ENCODE measurements at places on chromosomes 5 and 9.

DNA sequence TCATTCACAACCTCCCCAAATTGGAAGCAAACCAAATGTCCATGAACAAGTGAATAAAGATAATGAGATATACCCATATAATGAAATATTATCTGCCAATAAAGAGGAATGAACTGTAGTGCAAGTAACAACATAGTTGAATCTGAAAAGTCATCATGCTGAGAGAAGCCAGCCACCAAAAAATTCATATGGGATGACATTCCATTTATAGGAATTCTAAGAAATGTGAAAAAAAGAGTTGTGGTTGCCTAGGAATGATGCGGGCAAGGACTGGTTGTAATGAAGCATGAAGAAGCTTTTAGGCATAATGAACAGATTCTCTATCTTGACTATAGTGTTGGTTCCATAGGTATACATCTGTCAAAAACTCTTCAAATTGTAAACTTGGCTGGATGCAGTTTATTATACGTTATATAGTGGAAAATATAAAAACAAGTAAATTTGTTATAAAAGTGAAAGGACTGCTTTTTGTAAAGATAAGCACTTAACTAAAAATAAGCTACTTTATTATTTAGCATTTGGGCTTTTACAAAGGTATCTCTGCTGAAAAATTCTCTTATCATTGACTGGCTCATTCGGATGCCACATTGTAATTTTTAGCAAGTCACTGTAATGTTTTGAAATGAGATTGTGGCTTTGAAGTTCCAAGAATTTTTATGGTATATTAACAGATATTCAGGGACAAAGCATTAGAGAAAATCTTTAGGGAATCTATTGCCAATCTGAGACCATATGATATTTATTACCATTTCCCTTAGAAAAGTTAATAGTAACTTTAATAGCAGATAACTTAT is 21.2 kb upstream of the TTC23L start:
- no peak for DNase-seq

- no peak for DNase-seq
Measured at GRCh38 chr5:109316634-109317033, 93.1 kb downstream of the PJA2 start.

DNA sequence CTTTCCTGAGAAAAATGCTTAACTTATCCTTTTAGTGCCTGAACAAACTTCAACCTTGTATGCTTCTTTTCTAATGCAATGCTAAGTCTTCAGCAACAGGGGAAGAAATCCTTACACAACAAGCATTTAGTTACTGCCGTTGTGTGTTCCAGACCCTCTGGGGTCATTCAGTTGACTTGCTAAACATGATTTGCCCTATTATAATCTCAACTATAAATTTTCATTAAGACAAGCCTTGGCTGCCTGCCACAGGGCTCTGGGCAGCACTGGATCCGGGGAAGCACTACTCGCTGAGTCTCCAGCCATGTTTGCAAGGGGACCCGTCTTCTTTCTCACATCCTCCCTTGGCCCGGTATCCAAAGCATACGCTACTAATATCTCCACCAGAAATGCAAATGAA is 58.1 kb downstream of the PTCH1 start:
- no peak for DNase-seq

DNA sequence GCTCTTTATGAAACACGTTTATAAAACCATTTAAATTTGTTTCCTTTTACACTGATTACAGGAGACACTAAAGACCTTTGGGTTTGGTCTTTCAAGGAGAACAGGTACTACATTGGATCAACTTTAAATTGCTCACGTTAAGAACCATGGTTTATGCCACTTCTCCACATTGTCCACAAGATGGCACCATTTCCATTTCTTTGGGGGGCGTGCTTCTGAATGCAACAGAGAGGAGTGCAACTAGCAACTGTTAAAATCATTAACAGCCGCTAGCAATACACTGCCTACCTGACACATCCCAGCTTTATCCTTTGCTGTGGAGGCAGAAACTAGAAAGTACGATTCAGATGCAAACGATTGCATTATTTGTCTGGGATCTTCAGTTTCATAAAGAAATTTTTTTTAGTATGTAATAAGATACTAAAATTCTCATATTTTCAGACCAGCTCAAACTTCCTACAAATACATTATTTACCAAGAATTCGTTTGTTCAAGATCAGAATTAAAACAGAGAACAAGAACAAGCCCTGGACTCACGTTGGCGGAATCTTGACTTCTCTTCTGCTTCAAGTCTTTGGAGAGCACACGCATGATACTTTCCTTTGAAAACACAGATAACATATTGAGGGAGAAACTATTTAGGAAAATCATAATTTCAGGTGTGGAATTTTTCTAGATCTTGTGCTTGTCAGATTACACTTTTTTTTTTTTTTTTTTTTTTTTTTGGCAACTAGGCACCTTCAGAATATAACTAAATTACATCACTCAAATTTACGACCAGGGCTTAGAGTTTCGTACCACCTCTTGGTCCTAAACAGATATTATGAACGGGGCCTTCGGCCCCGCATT is 702 bp downstream of the CDC20B start:
- DNase-seq: peak; percentile 37

DNA sequence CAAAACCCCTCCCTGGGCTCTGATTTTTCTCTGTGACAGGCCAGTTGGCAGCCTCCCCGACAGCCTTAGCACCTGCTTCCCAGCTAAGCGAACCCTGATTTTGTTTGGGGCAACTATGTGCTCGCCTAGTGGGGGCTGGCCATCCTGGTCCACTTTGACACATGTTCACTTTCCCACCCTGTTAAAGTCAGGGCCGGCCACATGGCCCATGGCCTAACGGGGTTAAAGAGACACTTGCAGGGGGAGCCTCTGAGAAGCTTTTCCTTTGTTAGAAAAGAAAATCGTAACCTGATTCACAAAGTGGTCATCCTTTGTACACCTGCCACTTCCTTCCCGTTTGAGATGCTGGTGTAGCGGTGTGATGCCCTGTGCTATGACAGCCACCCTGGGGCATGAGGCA is 1.3 kb upstream of the CACNA1B start:
- no peak for DNase-seq

DNA sequence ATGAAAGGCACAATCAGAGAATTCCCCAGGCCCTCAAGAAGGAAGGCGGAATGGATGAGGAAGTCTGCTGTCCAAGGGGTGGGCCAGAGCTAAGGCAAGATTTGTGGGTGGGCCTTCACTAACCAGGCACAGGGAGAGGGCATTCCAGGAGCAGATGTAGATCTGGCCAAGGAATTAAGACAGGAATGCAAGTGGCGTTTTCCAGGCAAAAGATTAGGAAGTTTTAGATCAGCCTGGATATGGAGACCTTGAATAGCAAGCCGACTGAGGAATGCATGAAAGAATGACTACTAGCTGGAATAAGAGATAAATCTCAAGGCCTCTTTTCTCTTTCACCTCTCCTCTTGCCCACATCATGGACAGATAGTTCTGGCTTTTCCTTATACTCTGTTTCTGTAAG is 68.5 kb downstream of the GHR start:
- DNase-seq: no peak

- DNase-seq: peak; percentile 57
Measured at GRCh38 chr9:123063896-123064295, 30.4 kb downstream of the GPR21 start.

DNA sequence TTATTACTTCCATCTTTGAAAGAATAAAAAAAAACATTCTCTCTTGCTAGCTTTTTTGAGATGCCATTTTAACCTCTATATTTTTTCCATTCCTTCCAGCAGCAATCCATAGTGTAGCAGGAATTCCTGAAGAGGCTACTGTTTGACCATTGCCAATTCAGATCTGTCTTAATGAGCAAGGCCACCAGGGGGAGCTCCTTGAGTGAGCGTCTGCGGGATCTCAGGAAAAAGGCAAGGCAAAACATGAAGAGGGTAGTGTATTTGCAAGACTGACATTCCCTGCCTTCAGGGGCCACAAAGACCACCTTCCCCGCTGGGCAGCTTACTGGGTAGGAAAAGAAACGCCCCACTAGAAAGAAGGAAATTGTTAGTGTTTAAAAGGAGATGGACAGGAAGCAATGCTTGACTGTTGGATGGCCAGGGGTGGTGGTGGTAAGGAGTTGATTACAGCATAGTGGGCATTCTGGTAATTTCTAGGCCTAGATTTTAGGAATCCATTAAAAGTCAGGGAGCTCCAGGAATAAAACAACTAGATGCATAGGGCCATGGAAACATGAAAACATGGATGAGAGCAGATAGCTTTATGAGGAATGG is 206.6 kb upstream of the HAPLN1 start:
- DNase-seq: peak; percentile 87

DNA sequence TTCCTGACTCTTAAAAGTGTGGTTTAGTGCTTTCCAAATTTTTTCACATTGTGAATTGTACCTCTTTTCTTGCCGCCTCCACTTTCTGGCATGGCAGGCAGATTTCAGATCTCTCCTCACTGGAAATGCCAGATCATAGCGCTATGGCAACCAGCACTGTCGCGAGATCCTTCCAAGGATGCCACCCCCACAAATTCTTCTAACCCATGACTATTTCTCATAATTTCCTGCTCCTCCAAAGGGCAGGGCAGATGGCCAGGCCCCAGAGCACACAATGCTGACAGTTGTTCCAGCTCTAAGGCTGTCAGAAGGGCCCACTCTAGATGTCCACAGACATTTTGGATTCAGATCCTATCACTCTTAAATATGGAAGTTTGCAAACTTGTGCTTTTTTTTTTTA is 446.2 kb upstream of the RIOK2 start:
- DNase-seq: peak; percentile 28

GRCh38 chr5:6545770-6546690 is 86.8 kb downstream of the NSUN2 start:
- no peak for DNase-seq

DNA sequence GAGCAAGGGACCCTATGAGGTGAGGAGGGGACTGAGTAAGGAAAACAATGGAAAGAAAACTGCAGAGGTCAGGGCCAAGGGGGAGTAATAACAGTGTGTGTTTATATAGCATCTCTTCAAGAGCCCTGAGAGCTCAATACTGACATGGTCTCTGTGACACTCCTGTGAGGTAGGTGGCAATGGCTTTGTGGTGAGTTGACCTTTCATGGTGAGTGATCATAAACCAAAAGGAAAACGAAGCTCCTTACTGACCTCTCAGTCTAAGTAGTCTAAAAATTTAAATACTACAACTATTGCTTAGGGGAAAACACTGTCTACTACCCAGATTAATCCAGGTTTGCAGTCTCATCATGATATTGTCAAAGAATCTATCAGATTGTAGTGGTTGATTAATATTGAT is 130.9 kb downstream of the SNCAIP start:
- DNase-seq: no peak

DNA sequence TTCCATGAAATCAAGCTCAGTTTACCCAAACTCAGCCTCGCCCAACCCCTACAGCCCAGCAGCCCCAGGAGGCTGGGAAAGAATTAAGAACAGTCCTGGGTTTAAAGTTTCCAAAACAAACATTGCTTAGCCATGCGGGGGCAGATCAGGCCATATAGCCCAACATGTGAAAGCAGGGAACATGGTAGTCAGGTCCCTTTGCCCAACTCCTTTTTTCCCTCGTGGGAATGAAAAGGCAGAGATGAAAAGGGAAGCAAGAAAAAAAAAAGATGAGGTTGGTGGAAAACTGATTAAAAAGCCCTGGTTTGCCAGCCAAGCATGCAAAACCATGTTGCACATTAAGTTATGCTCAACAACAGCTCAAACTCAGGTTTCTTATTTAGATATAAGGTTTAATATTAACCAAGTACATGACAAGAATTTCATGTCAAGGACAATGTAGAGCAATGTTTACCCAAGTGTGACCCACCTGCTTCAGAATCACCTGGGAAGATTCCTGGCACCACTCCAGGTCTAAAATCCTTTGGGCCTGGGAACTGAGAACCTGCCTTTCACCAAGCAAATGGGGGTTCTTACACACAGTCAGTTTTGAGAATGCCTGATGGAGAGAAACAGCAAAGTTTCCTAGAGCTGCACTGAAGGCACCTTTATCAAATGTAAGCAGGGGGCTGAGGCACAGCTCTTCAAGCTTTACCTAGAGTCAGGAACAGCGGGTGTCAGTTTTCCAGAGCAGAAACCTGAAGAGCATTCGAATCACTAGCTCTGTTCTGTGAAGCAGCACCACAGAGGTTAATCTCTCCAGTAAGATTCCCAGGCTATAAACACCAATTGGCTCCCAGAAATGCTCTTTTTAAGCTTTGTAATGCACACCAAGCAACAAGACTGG is 1.7 kb downstream of the FREM1 start:
- no peak for DNase-seq

Measured in head of caudate nucleus (tissue), 42 donors.